ENCODE measurements at places on chromosomes 7 and 10.

GRCh38 chr10:46223064-46223480, 63.7 kb upstream of the ANTXRL start:
- DNase-seq = no peak

- no peak for DNase-seq
Observed at GRCh38 chr7:108103558-108104298, 26.4 kb downstream of the LAMB4 start.

- no peak for DNase-seq
Observed at GRCh38 chr7:29285444-29285793, 90.8 kb downstream of the CHN2 start.

DNA sequence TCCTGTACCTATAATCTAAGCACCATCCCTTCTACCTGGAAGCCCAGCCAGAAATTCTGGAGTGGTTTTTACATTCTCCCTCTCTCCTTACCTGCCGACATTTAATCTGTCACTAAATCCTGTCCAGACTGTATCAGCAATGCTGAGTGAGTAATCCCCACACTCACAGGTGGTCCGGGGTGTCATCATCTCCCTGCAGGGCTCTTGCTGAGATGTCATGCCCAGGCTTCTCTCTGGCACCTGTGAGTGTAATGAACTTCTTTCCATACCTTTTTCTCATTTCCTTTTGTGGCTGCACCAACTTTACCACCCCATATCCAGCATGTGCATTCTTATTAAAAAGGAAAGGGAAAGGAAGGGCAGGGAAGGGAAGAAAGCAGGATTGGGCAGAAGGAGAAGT, 355.2 kb downstream of the CCSER2 start:
- DNase-seq = no peak

DNA sequence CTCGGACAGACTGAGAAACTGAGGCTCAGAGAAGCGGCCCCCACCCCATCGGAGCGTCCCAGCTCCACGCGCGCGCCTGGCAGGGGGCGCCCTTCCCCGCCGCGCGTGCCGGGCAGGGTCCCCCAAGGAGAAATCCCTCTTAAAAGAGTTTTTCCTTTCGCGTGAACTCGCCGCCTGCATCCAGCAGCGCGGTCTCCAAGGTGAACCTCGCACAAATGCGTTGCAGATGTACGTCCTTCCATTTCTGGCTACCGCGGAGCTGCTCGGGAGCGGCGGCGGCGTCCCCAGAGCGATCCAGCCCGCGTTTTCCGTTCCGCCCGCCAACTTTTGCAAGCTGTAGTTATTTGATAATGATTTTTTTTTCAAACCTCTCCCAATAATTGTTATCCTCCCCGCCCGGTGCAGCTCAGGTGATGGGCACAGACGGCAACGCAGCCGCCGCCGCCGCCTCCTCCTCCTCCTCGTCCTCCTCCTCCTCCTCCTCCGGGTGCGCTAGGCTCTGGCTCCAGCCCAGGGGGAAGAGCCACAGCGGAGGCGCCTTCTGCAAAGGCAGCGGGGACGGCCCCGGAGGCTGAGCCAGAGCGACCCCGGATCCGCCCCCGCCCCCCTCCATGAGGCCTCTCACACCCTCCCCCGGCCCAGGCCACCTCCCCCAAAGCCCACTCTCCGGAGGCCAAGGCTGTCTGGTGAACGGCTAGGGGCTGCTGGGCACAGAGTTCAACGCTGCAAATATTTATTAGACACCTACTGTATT, 74.0 kb upstream of the CUX1 start:
- DNase-seq = peak; percentile 62

- DNase-seq = no peak
Observed at GRCh38 chr7:86965727-86966120, 93.7 kb downstream of the ELAPOR2 start.

Measured in NCI-H524 (cell line).